EL (cell line): ENCODE measurements at places on chromosomes 3 and 15.

- no peak for DNase-seq
Measured at GRCh38 chr3:5388091-5388490, 200.6 kb downstream of the EDEM1 start.

DNA sequence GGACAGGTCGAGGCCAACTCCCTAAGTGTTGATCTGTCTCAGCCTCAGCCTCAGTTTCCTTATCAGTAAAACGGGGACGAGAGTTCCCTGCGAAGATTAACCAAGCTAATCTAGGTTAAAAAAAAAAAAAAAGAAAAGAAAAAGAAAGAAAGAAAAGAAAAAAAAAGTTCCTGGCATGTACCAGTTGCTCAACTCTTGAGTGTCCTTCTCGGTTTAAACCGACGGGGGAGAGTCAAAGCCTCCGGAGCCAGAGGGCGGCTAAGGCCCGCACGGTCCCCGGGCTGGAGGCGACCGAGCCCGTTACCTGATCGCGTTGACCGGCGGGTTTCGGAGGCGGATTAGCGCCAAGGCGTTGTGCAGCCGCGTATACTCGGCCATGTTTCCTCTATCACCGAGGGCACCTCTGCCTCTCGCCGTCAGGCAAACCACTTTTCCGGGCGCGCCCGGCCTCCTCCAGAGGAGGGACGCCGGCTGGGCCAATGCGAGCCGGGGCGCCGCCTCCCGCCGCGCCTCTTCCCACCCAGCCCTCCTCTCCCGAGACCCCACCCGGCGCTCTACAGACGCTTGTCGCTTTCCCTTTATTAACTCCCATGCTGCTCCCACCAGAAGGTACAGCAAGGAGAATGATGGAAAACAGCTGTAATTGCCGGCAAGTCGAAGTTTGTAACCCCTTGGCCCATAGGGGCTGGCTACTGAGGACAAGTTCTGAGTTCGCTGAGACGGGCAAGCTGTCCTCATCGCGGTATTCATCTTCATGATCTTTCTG lies at the start of gene EHHADH:
Gene EHHADH, minus strand, starts transcription at position 405 of the 766 bp plus-strand sequence. Its CDS starts 27 bp downstream, at position 378.
- DNase-seq, result peak; percentile 76

DNA sequence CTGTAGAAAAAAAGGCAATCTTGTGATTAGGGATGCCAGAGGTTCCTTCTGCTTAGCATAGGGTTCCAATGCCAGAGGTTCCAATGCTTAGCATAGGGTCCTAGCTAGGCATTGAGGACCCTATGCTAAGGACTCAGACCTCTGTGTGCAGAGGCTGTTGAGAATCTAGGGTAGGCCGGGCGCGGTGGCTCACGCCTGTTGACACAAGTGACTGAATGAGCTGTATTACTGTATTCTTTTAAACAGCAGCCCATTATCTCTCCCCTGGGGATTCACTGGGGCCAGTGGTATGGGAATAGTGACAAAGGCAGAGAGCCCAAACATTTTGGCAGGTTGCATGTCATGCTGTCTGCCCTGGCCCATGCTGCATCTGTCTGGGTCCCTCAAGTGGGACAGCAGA lies 16.2 kb downstream of the PAK6 start:
- no peak for DNase-seq

DNA sequence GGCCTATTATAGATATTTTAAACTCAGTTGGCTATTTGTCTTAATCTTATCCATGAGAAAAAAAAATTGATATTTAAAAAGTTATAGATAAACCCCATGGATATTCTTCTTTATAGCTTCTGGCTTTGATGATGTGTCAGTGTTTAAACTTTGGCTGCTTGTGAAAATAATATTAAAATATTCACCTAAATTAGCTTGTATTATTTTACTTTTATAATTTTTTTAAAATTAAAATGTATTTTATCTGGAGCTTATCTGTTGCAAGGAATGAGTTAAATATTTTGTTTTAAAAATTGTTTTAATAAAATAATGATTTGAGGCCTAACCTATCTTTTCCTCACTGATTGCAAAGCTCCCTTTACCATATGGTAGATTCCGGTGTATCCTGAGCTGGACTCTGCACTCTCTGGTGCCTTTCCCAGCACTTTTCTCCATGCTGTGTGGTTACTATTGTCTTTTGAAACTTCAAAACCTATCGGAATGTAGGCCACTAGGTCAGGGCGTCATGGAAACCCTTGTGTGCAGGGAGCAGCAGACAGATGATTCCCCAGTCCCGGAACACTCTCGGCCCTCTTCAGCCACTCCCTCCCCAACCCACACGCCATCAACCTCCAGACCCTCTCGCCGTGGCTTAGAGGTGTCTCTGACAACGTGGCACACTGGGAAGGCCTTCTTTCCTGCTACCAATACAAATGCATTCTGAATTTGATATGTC lies 252.3 kb upstream of the ATP10A start:
- no peak for DNase-seq

DNA sequence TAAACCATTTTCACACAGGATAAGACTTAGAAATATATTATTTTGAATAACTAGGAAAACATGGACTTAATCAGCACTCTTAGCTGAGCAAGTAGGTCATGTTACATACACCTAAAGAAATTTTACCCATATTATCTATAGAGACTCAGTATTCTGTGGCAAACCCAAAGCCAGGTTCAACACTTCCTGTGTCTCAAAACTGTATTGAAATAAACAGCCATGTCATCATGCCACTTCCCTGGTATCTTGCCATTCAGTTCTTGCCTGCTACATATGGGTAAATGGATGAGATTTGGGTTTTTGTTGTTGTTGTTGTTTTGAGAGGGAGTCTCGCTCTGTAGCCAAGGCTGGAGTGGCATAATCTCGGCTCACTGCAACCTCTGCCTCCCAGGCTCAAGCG lies 141.5 kb upstream of the PLXND1 start:
- no peak for DNase-seq

DNA sequence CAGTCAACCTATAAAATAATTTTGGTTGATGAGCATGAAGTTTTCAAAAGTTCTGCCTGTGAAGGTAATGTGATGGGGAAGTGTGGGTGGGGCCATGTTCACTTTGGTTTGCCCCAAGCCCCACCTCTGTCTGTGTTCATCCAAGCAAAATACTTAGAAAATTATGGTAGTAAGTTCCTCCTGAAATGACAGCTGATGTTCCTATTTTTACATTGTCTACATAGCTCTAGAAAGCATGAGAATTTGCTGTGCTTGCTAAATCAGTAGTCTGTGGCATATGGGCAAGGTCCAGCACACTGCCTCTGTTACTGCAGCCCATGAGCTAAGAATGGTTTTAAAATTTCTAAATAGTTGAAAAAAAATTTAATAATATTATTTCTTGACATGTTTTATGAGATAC lies 21.9 kb upstream of the CP start:
- no peak for DNase-seq

GRCh38 chr15:39029741-39030140 lies 465.1 kb upstream of the RASGRP1 start:
- DNase-seq, result no peak

DNA sequence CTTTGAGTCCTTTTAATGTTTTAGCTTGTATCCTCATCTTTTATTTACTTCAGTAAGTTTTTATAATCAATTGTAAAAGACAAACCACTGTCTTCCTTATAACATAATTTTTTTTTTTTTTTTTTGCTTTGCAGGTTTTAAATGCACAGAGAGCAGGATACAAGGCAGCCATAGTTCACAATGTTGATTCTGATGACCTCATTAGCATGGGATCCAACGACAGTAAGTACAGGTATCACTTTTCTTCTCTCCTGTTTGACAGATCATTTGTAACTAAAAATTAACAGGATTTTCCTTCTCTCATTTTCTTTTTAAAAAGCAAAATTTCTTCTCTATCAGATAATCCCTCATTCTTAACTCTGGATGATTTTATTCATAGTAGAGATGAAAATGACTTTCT lies 75.4 kb downstream of the PFN2 start:
- DNase-seq, result no peak

DNA sequence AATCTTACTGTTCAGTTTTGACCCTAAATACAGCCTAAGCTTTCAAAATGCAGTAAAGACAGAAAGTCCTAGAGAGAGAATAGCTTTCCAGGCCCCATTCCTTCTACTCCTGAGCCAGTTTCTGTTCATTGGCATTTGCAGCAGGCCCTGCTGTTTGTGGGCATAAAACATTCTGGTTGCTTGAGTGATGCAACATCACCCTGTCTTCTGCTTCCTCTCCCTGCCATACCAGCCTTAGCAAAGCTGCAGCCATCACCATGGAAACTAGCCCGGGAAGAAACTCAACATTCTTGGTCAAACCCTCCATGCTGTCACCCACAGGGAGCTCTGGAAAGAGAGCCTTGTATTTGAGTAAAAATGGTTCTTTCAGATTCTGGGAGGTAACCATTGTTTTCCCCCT lies 325.7 kb downstream of the MAGI1 start:
- peak; percentile 75 for DNase-seq

GRCh38 chr3:106768941-106769480 lies 608.2 kb upstream of the CCDC54 start:
- no peak for DNase-seq

DNA sequence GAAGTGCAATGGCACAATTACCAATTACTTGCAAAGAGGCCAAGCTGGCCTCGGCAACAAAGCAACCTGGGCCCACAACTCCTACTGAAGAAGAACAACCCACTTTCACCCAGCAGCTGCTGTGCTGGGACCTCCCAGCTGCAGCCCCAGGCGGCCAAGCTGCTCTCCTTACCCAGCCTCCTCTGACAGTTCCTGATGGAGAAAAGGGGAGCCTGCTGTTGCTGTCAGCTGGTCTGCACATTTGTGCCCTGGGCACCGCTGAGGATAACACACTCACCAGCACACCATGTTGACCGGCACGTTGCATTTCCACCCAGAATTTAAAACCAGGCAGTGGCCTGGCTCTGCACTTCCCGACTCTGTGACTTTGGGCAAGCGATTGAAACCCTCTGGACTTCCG lies 33.6 kb downstream of the SSUH2 start:
- no peak for DNase-seq

- peak; percentile 90 for DNase-seq
Measured at GRCh38 chr15:98954411-98954810, 53.2 kb downstream of the PGPEP1L start.

DNA sequence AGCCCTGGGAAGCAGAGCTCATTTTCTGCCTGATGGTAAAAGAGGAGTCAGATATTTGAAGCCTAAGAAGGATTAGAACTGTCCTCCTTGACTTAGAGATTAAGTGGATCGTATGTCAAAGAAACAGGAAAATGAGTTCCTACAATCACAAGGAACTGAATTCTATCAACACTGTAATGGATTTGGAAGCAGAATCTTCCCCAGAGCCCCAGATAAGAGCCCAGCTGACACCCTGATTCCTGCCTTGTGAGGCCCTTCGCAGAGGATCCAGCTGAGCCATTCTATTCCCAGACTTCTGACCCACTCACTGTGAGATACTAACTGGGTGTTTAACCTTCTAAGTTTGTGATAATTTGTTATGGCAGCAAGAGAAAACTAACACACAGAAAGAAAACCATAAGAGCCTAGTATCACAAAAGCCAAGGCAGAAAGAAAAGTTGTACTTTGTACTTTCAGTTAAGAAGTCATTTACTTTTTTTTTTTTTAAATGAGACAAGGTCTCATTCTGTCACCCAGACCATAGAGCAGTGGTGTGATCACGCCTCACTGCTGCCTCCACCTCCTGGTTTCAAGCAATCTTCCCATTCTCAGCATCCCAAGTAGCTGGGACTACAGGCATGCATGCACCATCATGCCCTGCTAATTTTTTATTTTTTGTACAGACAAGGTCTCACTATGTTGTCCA lies 61.1 kb upstream of the ZBTB20 start:
- DNase-seq, result no peak

DNA sequence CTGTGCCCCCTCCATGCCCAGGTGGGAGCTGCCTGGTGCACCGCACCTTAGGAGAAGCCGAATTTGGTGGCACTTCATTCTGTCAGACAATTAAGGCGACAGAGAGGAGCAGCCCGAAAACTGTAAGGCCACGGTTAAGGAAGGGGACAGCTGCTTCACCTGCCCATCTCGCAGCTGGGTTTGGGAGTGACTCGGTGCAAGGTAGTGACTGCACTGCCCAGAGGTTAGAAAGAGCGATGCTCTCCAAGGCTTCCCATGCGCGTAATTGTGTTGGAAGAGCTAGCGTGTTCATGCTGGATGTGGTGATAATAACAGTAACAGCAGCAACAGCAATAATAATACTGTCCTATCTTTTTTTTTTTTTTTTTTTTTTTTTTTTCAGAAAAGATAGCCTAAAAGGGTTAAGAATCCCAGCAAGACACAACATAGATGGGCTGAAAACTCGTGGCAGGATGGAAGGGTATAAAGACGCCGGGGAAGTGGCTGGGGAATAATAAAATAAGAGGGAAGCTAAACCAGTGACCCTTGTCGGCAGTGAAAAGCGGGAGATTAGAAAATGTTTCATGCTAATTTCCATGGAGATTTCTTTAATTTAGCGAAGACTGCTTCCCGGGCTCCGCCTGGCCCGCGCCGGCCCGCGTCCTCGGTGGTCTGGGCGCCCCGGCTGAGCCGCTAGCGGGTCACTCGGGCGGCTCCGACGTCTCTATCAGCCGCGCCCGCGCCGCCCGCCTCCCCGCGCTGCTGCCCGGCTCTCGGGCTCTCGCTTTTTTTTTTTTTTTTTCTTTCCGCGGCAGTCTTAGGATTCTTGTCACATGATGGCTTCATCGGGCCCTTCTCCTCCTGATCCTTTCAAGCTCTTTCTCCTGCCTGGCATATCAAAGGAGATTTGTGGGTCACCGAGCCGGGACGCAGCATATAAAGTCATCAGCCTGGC lies 617.1 kb downstream of the NR2F2 start:
- DNase-seq, result no peak

GRCh38 chr3:178777718-178778411 lies 241.6 kb downstream of the KCNMB2 start:
- DNase-seq, result peak; percentile 42
